ENCODE measurements at places on chromosomes 16 and 17. TPM values are rescaled to one million over a fixed set of nuclear protein-coding genes. Genes with fewer than 3 reads are reported as not detected.
A peak's percentile ranks its signal among the peaks of the same experiment; 100 is the strongest.

DNA sequence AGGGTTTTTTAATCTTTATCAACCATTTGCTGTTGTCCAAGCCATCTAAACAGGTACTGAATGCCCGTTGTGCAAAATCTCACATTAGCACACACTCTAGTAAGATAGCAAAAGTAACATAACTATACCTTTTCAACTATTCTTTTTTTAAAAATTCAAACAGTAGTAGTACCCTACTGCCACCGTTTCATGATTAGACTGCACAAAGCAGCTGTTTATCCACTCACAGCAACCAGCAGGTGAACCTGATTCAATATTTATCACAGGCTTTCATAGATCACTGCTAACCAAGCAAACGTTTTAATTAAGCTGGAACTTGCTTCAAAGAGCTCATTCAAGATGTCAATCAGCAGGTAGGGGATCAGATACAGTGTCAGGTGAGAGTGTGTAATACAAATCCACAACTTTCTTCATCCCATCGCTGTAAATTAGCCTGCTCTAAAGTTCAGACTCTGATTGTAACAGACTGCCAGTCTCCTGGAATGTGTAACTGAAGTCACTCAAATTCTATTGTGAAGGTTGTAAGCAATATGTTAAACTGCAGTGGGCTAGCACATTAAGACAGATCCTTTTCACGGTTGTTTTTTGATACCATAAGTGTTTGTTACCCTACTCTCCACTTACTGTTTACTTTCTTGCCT lies 47.3 kb downstream of the BRIP1 start:
- H3K27me3 ChIP-seq: no peaks in the 10 kb centered on the region
- H3K27ac ChIP-seq: no peak overlapping the region
- no peaks in the 10 kb centered on the region for H3K36me3 ChIP-seq
- no peak overlapping the region for H3K4me3 ChIP-seq
- no peak for DNase-seq

GRCh38 chr17:50882851-50883250 lies 16.7 kb upstream of the TOB1 start:
- H3K27ac ChIP-seq: no peak overlapping the region
- no peaks in the 10 kb centered on the region for H3K36me3 ChIP-seq
- DNase-seq: no peak
- H3K4me3 ChIP-seq: no peak overlapping the region

The SLC47A1 gene
- total RNA-seq: 6.8 TPM

The TNRC6A gene
- total RNA-seq: 60.5 TPM

DNA sequence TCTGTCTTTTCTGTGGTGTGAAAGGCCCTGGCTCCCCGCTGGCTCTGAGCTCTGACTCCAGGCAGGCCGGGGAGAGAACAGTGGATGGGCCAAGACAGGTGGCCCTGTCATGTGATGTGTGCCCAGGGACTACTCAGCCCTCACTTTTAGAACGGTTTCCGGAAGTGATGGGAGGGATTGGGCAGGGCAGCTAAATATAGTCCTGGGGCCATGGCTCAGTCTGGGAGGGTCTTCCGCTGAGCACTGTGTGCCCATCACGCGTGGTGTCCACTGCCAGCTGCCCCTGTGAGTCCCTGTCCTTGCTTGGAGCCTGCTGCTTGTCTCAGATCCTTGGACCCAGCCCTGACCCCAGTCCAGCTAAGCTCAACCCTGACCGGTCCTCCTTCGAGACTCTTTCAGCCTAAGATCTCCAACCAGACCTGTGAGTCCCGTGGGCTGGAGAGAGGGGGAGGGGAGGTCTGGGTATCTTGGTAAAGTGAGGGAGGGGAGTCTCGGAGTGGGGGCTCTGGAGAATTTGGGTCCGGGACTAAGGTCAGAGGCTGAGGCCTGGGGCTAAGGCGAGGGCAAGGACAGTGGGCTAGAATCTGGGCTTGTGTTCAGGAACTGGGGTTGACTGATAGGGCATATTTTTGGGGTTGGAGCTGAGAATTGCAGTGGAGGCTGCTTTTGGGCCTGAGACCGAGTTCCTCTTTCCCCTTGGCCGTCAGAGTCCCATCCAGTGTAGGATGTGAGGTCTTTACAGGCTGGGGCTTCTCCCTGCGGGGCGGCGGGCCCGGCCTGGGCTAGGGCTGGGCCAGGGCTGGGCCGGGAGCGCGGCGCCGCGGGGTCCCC lies at the start of gene TRIM72:
TSS of gene TRIM72 (plus strand) at position 243 of the 831 bp plus-strand sequence. CDS start 620 bp downstream, outside the sequence.
- peaks cover 16% of the 10 kb centered on the region for H3K27me3 ChIP-seq
- H3K27ac ChIP-seq: no peak within 1 kb of the TSS
- peaks cover 13% of the 10 kb centered on the region for H3K4me1 ChIP-seq
- no peaks in the 10 kb centered on the region for H3K36me3 ChIP-seq
- no peak for DNase-seq

- no peak within 1 kb of the TSS for H3K27ac ChIP-seq
- H3K4me1 ChIP-seq: peaks cover 2% of the 10 kb centered on the region
- no peaks in the 10 kb centered on the region for H3K36me3 ChIP-seq
These were observed at the start of gene ACSM5 for GRCh38 chr16:20409398-20410120. Gene ACSM5, plus strand, starts transcription at chr16:20409534. Its CDS starts 1,951 bp downstream, at chr16:20411485.

The RGS9 gene
- 8.5 TPM for total RNA-seq

The PARD6A gene
- 1.2 TPM for total RNA-seq

- peaks cover 4% of the 10 kb centered on the region for H3K4me1 ChIP-seq
- no peak for DNase-seq
- H3K4me3 ChIP-seq: no peak overlapping the region
- peaks cover under 1% of the 10 kb centered on the region for H3K27me3 ChIP-seq
- no peaks in the 10 kb centered on the region for H3K36me3 ChIP-seq
- no peak overlapping the region for H3K27ac ChIP-seq
These were observed 7.3 kb downstream of the HS3ST4 start for GRCh38 chr16:25699069-25699468.

GRCh38 chr17:57050306-57050705 lies 34.7 kb upstream of the AKAP1 start:
- no peak overlapping the region for H3K27ac ChIP-seq
- no peak for DNase-seq
- no peaks in the 10 kb centered on the region for H3K36me3 ChIP-seq
- no peaks in the 10 kb centered on the region for H3K4me1 ChIP-seq

The EVPLL gene
- not detected for total RNA-seq

DNA sequence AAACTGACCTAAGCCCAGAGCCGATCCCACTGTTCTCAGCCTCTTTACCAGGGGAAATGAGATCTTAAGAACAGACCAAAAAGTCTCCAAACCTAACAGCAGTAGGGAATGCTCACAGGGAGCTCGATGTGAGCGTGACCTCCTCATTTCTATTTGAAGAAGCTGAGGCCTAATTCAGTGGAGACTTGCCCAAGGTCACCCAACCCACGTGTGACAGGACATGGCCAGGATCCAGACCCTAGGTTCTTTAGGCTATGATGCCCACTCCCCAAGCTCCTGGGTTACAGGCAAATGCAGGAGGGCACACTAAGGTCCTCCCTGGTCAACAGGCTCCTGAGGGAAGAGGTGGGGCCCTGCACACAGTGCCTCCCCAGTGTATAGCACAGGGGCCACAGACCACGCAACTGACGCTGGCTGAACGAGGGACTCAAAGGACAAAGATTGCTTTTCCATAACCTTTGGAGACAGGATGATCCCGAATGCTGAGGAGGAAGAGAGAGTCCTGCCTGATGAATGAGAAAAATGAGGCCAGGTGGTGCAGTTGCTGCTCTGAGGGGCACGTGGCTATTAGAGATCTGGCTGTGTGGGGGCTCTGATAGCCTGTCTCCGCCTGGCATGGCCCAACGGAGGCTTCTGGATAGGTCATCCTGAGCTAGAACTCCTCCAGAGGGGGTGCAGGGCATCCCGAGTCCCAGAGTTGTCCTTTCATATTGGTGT lies 24.0 kb downstream of the MAP3K14 start:
- H3K27ac ChIP-seq: no peak overlapping the region
- no peak overlapping the region for H3K4me3 ChIP-seq
- H3K27me3 ChIP-seq: peaks cover 4% of the 10 kb centered on the region
- DNase-seq: no peak

The MYH2 gene
- 0.69 TPM for total RNA-seq

GRCh38 chr17:3890878-3891219 lies 2.0 kb downstream of the CAMKK1 start:
- no peak overlapping the region for H3K27ac ChIP-seq
- H3K27me3 ChIP-seq: peaks cover 22% of the 10 kb centered on the region
- H3K4me3 ChIP-seq: peak overlapping the region; percentile 77
- peaks cover 47% of the 10 kb centered on the region for H3K4me1 ChIP-seq

GRCh38 chr16:54696970-54697369 lies 233.7 kb upstream of the IRX5 start:
- no peak for DNase-seq
- H3K27me3 ChIP-seq: no peaks in the 10 kb centered on the region
- H3K36me3 ChIP-seq: no peaks in the 10 kb centered on the region
- no peaks in the 10 kb centered on the region for H3K4me1 ChIP-seq

- no peak for DNase-seq
- peaks cover 4% of the 10 kb centered on the region for H3K27me3 ChIP-seq
- no peak overlapping the region for H3K27ac ChIP-seq
- no peaks in the 10 kb centered on the region for H3K36me3 ChIP-seq
These were observed 181.2 kb upstream of the TBX2 start for GRCh38 chr17:61218438-61218837.

- peaks cover 16% of the 10 kb centered on the region for H3K4me1 ChIP-seq
- H3K36me3 ChIP-seq: no peaks in the 10 kb centered on the region
- H3K27ac ChIP-seq: no peak overlapping the region
- H3K27me3 ChIP-seq: peaks cover 18% of the 10 kb centered on the region
- peak overlapping the region; percentile 79 for H3K4me3 ChIP-seq
These were observed 53.6 kb downstream of the C17orf67 start for GRCh38 chr17:56779898-56780777.

DNA sequence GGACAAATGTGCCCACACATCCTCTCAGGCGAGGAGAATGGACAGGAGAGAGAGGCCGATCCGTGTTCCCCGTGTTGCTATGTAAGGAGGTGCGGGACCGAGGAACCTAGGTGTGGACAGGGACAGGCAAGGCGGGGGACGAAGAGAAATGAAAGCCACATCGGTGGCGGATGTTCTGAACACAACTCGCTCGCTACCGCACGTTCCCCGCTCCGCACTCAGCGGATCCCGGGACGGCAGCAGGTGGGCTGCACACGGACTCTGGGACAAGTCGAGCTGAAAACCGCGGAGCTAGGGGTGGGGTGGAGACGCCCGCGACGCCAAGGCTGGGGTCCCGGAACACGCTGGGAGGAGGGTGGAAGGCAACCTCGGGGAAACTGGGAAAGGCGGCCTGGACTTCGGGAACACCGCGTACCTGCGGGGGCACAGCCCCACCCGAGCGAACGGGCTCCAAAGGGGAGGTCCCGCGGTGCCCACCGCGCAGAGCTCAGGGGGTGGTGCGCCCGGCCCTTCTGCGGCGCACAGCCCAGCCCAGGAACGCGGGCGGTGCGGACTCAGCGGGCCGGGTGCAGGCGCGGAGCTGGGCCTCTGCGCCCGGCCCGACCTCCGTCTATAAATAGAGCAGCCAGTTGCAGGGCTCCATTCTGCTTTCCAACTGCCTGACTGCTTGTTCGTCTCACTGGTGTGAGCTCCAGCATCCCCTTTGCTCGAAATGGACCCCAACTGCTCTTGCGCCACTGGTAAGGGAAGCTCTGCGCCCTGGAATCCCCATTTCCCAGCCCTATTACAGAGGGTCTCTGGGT lies at the start of gene MT1E:
TSS of gene MT1E (plus strand) at position 642 of the 803 bp plus-strand sequence. CDS start at position 713, 71 bp downstream.
- H3K4me1 ChIP-seq: peaks cover 5% of the 10 kb centered on the region
- no peak for DNase-seq
- H3K27ac ChIP-seq: no peak within 1 kb of the TSS
- no peaks in the 10 kb centered on the region for H3K36me3 ChIP-seq
- peak within 1 kb of the TSS; percentile 73 for H3K4me3 ChIP-seq
- peaks cover 20% of the 10 kb centered on the region for H3K27me3 ChIP-seq

DNA sequence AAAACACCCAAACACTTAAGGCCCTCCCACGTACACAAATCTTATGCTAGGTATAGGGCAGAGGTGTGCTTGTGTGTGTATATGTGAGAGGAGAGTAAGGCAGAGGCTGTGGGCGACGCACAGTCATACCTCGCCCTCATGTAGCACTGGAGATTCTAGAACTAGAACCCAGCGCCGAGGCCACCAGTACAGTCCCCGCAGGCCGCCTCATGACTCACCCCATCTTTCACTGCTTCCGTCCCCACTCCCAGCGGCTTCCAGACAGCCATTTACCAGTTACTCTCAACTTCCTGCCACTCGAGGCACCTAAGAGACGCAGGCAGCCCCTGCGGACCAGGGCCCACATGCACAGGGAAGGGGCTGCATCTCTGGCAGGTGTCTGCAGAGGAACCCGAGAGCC lies 23.2 kb upstream of the CYTH1 start:
- H3K27me3 ChIP-seq: peaks cover 9% of the 10 kb centered on the region
- H3K4me1 ChIP-seq: peaks cover 11% of the 10 kb centered on the region
- peak overlapping the region; percentile 46 for H3K27ac ChIP-seq
- no peak for DNase-seq

The CACNG4 gene
- 0.33 TPM for total RNA-seq

- peak overlapping the region; percentile 42 for H3K27ac ChIP-seq
- H3K4me1 ChIP-seq: peaks cover 8% of the 10 kb centered on the region
- H3K4me3 ChIP-seq: no peak overlapping the region
- H3K27me3 ChIP-seq: peaks cover 4% of the 10 kb centered on the region
- DNase-seq: no peak
These were observed 1.5 kb upstream of the SPEM1 start for GRCh38 chr17:7418472-7419152.

DNA sequence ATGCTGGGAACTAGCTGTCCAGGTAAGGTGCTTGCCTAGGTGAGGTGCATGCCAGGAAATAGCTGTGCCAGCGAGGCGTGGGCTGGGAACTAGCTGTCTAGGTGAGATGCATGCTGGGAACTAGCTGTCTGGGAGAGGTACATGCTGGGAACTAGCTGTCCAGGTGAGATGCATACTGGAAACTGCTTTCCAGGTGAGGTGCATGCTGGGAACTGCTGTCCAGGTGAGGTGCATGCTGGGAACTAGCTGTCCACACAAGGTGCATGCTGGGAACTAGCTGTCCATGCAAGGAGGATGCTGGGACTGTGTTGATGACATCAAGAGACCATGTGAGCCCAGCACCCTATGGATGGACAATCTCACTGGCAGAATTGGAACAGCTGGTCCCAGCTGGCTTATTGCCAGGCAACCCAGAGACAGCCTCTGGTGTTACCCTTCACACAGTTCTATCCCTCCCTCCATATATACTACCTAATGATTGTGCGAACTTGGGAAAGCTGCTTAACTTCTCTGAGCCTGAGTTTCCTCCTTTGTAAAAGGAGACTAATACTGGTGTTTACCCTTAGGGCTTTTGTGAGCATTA lies 479.9 kb upstream of the RBFOX1 start:
- no peak for DNase-seq
- peaks cover 4% of the 10 kb centered on the region for H3K36me3 ChIP-seq
- peaks cover 1% of the 10 kb centered on the region for H3K27me3 ChIP-seq
- no peak overlapping the region for H3K27ac ChIP-seq

GRCh38 chr16:77085981-77086380 lies 105.0 kb upstream of the MON1B start:
- no peak for DNase-seq
- H3K36me3 ChIP-seq: no peaks in the 10 kb centered on the region
- H3K4me1 ChIP-seq: no peaks in the 10 kb centered on the region
- H3K27me3 ChIP-seq: no peaks in the 10 kb centered on the region

All from endothelial cell (in vitro differentiated cells).